Activated CD4-positive, alpha-beta T cell treated with anti-CD3 and anti-CD28 coated beads, Interleukin-2, Interleukin-6, amounts not matched to agents 100 ng/mL and 50 ng/mL, durations not matched to agents 16 hours and 8 hours (primary cell): ENCODE measurements at places on chromosomes 1 and 21.

- DNase-seq = no peak
Observed at GRCh38 chr1:233960386-233960785, 55.9 kb downstream of the SLC35F3 start.

GRCh38 chr1:61641578-61642336 lies 83.2 kb downstream of the TM2D1 start:
- peak; percentile 76 for DNase-seq

DNA sequence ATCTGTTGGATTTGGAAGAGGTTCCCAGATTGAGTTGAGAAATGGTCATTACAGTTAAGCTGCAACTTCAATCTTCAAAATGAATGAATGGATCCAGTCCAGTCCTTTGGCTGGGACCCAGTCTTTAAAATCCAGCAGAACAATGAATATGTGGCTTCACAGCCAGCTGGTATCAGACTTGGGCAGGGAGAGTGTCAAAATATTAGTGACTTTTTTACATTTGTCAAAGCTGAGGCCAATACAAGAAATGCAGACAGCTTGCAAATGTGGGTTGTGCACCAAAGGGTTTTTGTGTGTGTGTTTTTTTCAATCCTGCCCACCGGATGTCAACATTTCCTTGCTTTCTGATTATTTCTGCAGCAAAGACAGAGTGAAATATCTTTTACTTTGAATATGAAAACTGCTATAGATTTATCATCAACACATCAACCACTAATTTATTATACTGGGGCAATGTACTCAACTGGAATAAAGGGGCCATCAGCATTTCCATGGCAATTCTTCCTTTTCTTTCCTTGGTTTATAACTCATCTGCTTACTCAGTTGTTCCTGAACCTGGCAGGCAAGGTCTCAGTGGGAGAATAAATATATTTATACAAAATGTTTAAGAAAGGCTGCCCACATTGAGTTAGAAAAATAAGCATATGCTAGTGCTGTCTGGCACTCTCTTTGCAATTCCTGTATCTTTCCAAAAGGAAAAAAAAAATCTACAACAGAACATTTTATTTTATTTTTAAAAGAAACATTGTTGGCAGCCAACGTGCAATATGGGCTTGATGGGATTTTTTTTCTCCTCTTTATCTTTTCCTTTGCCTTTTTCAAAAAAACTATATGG lies 491.6 kb upstream of the C1orf87 start:
- DNase-seq = no peak

- no peak for DNase-seq
Observed at GRCh38 chr1:183029591-183030000, 6.4 kb downstream of the LAMC1 start.

DNA sequence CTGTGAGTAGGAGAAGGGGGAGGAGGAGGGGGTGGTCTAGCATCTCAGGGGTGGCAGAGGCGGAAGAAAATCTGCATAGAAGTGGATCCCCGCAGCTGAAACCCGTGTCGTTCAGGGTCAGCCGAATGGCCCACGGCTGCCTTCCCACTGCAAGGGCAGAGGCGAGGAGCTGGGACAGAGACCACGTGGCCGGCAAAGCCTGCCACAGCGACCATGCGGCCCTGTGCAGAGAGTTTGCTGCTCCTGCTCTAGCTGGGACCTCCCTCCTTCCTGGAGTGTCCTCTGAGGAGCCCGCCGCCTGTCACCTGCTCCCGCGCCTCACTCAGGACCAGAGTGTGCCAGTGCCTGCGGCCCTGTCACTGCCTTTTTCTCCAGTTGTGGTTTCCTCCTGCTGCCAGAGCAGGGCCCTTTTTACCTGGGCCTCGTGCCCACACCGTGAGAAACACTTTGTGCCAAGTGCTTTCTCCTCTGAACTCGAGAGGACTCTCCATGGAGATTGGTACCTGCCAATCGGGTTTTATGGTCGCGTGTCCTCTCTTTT lies 5.4 kb upstream of the TRPM2 start:
- DNase-seq = no peak

DNA sequence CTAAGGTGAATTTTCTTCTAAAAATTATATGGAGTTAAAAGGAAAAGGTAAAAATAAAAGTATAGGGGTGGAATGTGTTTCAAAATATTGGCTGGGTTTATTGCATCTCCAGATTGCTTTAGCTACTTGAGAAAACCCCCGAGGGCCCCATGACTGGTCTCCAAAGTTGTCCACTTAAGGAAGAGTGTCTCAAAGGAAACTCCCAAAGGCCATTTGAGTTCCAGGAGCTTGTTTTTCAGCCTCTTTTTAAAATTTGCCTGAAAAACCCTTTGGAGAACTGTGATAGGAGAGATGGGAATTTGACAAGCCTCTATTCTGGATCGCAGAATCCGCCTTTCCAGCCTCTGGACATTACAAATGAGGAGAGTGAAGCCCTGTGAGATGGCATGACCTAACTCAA lies 225.6 kb downstream of the ZNF326 start:
- no peak for DNase-seq

GRCh38 chr1:94634977-94635416 lies 93.4 kb upstream of the F3 start:
- no peak for DNase-seq

DNA sequence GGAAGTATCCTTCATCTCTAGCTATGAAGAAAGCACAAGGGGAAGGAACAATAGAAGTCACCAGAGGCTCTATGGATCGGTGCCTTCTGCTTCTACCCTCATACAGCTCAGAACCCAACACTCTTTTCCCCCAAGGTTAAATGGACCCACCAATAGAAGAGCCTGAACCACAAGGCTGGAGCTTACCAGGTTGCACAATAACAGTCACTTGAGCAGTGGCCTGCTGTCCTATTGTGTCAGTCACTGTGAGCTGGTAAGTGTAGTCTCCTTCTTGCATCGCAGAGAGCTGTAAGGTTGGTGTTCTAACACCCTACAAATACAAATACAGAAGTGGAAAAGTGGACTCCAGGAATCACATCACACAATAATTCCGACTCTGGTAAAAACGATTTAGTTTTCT lies 103.0 kb downstream of the KIAA0319L start:
- DNase-seq = no peak
